ENCODE measurements at places on chromosomes 3 and 15. TPM values are rescaled to one million over a fixed set of nuclear protein-coding genes. Genes with fewer than 3 reads are reported as not detected.

The CHRNA7 gene
- total RNA-seq, result 4.0 TPM

The LRTM1 gene
- total RNA-seq, result not detected

The SAXO2 gene
- 0.58 TPM for total RNA-seq

The CEP19 gene
- total RNA-seq, result 6.2 TPM

- DNase-seq, result no peak
These were observed 43.2 kb downstream of the ZMAT3 start for GRCh38 chr3:179028408-179028807.

- peak; percentile 71 for DNase-seq
These were observed 908.6 kb downstream of the NTRK3 start for GRCh38 chr15:87347806-87348515.

DNA sequence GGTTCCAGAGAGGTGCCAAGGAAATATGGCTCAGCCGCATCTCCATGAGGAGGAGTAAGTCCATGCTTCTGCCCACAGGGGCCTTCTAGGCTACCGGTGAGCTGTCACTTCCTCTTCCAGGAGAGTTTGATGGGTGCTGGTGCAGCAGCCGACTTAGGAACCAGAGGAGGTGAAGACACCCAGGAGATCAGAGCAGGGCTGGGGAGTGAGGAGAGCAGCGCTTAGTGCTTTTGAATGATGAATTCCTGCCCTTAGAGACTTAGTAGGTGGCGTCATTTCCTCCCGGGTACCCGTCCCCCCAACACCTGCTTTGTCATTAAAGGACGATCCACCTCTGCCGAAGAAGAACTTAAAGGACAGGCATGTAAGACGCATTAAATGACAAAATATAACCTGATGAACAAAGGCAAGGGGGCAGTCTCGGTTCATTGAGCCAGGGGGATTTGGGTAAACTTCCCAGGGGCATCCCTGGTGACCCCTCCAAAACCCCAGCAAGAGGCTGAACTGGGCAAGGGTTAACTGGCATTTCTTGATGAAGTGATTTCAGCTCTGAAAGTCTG, 67.6 kb downstream of the HES1 start:
- DNase-seq, result no peak

- DNase-seq, result no peak
These were observed 609 bp upstream of the TBC1D23 start for GRCh38 chr3:100260081-100260684.

The CD86 gene
- 0.39 TPM for total RNA-seq

DNA sequence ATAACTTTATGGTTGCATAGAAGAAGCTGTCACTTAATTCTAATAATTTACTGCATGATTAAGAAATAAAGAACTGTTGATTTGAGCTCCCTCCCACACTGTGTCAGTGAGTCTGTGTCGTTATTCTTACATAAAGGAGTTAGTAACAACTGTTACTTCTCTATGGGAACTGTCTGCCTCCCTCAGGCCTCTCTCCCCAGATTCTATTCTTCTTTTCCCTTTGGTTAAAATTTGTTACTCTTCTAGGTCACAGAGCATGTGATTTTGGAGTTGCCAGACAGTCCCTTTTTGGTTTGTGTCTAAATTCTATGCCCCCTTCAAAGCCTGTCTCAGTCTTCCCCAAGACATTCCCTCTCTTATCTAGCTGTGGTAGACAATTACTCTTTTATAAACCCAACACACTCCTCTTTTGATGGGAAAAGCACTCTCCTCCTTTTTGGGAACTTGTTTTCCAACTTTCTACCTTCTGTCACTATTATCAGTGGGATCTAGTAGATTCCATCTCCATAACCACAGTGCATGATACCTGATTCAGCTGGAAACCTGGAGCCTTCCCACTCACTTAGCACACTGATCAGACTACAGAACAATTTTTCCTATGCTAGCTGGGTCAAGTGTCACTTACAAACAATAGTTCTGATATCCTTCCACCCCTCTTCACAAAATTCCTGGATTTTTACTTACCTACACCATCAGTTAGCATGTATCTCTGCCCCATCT, 422.1 kb upstream of the TGFBR2 start:
- no peak for DNase-seq

The RNF123 gene
- 8.4 TPM for total RNA-seq

The DISP2 gene
- total RNA-seq, result 0.27 TPM

The SLC6A20 gene
- total RNA-seq, result not detected

The TMEM212 gene
- not detected for total RNA-seq

GRCh38 chr15:70103880-70104626, 6.3 kb upstream of the TLE3 start:
- no peak for DNase-seq

DNA sequence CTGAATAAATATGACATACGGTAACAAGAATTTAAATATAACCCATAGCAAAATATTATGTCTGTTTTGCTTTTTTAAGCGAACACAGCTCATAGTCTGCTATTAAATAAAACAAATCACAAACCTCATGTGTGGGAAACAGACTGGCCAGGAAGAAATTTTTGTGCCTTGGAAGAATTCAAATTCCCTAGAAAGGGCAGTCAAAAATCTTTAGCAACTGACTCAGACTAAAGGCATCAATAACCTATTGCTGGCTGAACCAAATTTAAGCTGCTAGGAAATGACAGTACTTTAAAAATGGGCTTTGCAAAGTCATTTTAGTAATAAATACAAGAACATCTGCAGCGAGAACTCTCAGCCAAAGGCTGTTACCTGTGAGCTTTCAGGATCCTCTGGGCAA, 151.4 kb downstream of the PLD1 start:
- DNase-seq, result no peak

The CHL1 gene
- total RNA-seq, result 14.3 TPM

DNA sequence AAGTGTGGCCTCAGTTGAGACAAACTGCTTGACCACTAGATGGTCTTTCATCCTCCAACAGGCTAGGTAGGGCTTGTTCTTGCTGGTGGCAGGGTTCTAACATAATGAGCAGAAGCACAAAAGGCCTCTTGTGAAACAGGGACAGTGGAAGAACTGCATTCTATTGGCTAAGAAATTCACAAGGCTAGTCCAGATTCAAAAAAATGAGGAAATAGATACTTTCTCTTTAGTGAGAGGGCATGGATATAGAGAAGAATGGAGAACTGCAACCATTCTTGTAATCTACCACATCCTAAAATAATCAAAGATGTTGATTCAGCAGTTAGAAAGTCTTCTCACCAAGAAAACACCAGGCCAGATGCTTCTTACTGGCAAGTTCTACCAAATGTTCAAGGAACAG, 143.7 kb upstream of the LRIG1 start:
- DNase-seq, result no peak

DNA sequence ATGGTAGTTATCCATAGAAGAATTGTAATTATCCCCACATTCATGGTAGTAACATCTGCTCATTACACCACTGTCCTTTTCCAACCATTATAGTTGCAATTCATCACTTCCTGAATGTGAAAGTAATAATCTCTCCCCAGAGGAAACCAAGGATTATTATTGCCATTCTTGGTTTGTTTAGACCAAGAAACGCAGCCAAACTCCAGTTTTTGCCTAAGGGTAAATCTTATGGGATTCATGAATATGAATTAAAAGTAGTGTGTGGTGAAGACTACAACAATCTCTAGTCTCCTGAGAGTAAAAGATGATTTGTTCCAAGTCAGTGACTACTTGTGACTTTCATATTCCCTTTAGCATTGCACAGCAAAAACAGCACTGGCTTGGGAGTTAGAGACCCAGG, 45.7 kb upstream of the ABI3BP start:
- no peak for DNase-seq

DNA sequence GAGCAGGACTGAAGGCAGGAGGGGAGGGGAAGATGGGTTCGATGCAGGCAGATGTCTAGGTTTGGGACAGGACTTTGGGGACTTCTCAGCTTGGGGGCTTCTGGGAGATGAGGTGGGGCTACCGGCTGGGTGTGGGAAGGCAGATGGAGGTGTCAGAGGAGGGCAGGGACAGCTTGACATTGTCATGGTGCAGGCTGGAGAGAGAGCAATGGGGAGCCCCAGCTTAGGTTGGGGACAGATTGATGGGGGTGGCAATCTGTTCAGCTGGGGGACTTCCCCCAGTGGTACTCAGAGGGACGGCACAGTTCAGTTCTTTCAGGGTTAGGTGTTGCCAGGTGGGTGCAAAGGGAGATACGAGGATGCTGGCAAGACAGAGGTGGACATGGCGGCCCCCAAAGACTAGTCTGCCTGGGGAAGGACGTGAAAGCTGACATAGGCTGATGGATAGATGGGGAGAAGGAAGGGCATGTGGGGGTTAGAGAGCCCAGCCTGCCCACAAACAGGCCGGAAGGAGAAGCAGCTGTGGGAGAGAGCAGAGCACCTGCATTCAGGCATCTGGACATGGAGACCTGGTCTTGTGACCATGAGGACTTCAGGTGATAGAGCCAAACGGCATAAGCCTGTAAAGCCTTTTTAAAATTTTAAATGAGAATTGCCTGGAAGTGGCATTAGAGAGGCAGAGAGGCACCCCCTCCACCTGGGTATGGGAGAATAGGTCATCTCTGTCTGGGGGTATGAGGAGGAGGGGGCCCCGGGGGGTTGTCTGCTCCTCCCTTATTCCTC, 21.1 kb downstream of the ACAA1 start:
- no peak for DNase-seq

GRCh38 chr3:5657106-5657505, 469.6 kb downstream of the EDEM1 start:
- no peak for DNase-seq

GRCh38 chr3:1172644-1173043, 79.8 kb downstream of the CNTN6 start:
- DNase-seq, result no peak

The P2RY14 gene
- total RNA-seq, result not detected

- DNase-seq, result peak; percentile 43
These were observed 7.7 kb upstream of the OSBPL11 start for GRCh38 chr3:125602752-125603649.

DNA sequence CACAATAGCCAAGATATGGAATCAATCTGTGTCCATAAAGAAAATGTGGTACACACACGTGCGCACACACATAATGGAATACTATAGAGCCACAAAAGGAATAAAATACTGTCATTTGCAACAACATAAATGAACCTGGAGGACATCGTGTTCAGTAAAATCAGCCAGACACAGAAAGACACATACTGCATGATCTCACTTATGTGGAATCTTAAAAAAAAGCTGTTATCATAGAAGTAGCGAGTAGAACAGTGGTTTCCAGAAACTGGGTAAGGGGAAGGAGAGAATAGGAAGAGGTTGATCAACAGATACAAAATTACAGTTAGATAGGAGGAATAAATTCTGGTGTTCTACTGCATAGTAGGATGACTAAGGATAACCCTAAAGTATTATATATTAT, 11.1 kb downstream of the ATOSA start:
- DNase-seq, result no peak

The CYP19A1 gene
- 4.8 TPM for total RNA-seq

The CCR2 gene
- not detected for total RNA-seq

DNA sequence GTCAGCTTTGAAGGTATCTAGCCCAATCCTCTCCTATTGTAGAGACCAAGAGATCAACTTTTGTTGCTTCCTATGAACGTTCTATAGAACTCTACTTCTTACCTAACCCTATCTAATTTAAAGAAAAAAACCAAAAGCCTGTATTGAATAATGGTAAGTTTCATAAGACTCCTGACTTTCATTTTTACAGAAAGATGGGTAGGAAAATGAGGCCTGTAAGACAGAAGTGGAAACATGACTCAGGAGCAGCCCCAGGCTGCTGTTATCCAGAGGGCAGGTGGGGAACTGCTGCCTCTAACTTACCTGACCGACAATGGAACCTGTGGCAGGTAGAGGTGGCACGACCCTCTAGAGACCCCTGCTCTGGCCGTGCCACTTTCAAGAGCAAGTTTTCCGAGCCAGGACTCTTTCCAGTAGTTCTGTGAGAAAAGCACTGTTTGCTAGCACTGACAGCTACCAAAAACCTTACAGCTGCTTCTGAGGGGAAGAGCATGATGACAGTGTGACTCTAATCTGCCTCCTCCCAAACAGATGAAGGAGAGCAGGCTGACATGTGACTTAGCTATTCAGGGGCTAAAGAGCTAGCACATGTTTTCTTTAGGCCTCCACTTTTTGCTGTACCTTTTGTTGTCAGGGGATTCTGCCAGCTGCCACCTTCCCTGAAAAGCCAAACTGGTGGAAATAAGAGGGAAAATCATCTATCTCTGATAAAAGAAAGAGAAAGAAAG, 17.5 kb downstream of the POPDC2 start:
- DNase-seq, result no peak

GRCh38 chr3:7749931-7750695, 751.5 kb upstream of the LMCD1 start:
- no peak for DNase-seq

GRCh38 chr3:9760779-9761505, 8.8 kb downstream of the CAMK1 start:
- DNase-seq, result no peak

DNA sequence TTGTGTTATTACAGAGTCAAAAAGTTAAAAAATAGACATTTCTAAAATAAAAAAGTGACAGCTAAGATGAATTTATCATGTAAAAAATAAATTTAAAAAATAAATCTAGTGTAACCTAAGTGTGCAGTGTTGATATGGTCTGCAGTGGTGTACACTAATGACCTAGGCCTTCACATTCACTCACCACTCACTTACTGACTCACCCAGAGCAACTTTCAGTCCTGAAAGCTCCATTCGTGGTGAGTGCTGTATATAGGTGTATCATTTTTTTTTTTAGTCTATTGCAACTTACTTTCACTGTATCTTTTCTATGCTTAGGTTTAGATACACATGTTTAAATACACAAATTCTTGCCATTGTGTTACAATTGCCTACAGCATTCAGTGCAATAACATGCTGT, 459.4 kb upstream of the ROBO1 start:
- DNase-seq, result no peak

The CSPG4 gene
- 0.14 TPM for total RNA-seq

DNA sequence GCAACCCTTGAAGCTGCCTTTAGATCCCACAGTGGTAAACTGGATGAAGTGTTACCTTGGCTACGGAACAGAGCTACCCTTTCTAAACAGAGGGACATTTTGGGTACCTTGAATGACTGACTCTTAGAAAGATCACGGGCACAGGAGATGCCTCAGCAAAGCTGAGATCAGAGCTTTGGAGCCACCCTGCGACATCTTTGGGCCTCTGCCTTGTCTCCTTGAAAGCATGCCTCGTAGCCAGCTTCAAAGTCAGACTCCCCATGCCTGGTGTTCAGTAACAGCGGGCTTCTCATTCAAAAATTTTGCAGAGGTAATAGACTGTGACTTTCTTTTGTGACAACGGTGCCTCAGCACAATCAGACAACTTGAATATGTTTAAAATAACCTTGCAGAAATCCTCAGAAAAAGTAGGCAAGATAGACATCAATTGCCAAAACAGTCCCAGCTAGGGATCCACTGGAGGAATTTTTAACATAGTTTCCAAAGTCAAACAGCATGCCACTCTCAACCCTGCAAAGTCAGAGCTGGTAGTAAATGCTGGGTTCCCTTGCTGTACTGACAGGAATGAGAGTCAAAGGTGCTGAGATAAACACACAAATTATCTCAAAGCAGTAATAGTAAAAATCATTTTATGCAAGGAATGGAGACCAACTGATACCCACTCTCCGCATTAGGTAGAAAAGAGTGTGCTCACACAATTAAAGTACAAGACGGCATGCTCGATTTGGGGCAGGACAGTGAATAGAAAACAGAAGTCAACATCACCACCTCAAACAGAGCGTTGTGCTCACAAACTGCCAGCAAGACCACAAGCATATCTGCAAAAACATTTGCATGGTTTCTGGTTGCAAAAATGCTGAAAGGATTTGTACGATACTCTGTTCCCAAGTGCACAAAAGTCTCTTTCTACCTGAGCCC, 82.1 kb downstream of the MYO1E start:
- no peak for DNase-seq
